ENCODE measurements at places on chromosomes 5 and 9. TPM values are rescaled to one million over a fixed set of nuclear protein-coding genes. Genes with fewer than 3 reads are reported as not detected.

Gene SMIM23
- total RNA-seq, result not detected

- no peak for DNase-seq
These were observed 570.8 kb upstream of the TLE4 start for GRCh38 chr9:79001012-79001411.

DNA sequence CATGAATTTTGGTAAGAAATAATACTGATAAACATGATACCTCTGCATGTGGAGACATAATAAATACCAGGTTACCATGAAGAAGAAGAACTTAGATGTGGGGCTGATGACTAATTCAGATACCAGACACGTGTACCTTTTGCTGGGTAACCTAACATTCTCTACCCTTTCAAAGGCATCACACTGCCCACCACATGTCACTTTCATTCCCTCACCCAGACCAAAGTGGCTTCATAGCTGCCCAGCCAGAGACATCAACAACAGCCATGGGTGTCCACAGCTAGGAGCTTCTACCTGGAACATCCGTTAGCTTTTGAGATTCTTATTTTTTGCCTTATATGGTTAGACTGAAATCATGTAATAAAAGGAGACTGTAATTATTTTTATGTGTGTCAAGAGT is 396.8 kb downstream of the MED10 start:
- DNase-seq, result no peak

DNA sequence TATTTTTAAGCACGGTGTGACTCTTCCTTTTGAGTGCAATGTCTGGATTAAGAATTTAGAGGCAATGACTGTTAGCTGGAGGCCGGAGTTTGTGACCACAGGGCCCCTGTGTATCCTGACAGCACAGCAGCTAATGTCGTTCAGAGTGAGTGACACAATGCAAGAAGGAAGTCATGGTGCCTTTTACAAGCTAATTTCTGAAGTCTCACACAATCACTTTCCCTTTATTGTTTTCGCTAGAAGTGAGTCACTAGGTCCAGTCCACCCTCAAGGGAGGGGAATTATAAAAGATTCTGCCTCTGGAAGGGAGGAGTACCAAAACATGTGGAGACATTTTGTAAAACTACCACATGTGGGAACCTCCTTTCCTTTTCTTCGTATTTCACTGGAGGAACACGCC is 185.5 kb upstream of the FGF10 start:
- DNase-seq, result no peak

Gene PAM
- 293 TPM for total RNA-seq

DNA sequence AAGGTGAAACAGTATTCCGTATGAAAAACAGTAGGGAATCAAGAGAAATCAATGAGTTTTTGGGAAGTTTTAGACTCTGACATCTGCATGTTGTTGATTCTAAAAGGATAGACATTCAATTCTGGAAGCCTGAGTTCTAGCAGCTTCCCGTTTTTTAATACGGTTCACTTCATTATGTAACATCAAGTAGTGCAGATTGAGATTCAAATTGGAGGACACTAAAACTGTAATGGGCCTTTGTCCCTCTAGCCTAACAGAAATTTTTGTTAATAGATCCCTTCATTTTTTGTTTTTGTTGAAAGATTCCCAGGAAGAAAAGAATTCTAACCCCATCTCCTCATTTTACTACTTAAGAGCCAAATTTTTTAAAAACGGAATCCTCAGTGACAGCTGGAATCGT is 384.6 kb downstream of the SH3GL2 start:
- DNase-seq, result no peak
